ENCODE measurements at places on chromosomes 3 and 15. TPM values are rescaled to one million over a fixed set of nuclear protein-coding genes. Genes with fewer than 3 reads are reported as not detected.

DNA sequence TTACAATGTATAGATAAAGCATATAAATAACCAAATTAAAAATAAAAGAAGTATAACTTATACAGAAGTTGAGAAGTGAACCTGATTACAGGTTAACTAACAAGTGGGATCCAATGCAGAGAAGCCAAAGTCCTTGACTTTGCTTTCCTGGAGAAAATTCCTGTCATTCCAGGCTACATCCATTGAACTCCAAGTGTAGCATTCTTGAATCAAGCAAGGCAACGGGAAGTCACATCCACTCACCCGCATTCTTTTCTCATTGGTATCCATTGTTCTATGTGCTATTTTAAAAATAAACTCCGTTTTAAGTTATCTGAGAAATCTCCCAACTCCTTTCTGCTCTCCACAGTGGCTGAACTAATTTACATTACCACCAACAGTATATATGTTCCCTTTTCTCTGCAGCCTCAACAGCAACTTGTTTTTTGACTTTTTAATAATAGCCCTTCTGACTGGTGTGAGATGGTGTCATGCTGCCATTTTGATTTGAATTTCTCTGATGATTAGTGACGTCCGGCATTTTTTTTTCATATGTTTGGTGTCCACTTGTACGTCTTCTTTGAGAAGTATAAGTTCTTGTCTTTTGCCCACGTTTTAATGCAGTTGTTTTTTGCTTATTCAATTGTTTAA is 534.3 kb downstream of the ROBO1 start:
- no peak for DNase-seq

- no peak for DNase-seq
These were observed 43.2 kb upstream of the CMSS1 start for GRCh38 chr3:99774467-99774866.

The SCG3 gene
- 1.9 TPM for total RNA-seq

- DNase-seq: no peak
These were observed 219.9 kb downstream of the TCF12 start for GRCh38 chr15:57138349-57138788.

DNA sequence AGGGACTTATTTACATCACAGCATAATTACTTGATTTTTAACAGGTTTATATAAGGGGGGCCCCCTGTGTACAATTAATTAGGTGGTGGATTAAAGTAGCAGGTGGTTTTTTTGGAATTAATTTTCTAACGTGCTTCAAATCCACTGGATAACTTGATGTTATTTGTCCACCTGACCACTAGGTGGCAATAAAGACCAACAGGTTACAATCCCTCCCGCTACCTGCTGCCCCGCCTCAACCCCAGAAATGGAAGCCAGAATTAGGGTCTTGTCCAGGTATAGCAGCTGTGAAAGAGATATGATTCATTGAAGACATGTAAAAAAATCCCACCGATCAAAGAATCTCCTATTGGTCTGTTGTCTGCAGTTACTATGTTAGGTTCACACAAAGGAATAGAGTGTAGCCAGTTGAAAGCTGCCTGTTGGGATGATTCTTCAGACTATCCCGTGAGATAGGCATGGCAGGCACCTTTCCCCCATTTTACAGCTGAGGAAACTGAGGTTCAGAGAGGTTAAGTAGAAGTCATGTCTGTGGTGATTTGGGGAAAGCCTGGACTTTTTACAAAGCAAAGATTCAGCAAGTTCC is 44.0 kb downstream of the MFSD1 start:
- DNase-seq: no peak

- no peak for DNase-seq
These were observed 39.2 kb downstream of the AADACL2 start for GRCh38 chr3:151772825-151773480.

GRCh38 chr3:103968751-103969150 is 1398.0 kb upstream of the ALCAM start:
- no peak for DNase-seq

DNA sequence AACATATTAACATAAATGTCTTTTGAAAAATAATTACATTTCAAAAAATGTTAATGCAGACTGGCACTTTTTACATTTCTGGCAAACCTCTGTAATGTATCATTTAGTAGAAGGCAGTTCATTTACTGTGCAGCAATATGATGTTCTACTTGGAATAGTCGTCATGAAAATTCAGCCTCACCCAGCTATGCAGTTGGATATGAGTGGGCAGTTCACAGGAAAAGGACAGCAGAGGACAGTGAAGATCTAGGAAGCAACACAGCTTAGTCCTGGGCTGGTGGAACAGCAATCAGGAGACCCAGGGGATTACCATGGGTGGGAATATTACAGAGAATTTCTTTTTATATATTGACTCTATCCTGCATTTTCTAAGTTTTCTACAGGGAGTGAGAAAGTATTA is 63.6 kb downstream of the ANO10 start:
- no peak for DNase-seq

GRCh38 chr15:51163843-51164242 is 69.1 kb upstream of the TNFAIP8L3 start:
- no peak for DNase-seq

DNA sequence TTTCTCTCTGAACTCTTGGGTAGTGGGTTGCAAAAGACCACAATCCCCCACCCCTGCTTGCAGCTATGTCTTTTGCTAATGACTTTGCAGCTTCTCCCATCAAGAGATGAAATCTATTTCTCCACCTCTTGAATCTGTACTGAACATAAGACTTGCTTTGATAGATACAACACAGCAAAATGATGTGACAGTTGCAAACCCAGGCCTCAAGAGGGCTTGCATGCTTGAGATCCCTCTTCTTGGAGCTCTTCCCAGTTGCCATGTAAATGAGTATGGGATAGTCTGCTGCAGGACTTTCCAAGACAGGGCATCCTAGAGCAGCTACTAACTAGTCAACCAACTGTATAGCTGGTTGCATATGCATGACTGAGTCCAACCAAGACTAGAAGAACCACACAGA is 783.6 kb downstream of the PDCD6IP start:
- DNase-seq: no peak

The C3orf85 gene
- total RNA-seq: not detected

DNA sequence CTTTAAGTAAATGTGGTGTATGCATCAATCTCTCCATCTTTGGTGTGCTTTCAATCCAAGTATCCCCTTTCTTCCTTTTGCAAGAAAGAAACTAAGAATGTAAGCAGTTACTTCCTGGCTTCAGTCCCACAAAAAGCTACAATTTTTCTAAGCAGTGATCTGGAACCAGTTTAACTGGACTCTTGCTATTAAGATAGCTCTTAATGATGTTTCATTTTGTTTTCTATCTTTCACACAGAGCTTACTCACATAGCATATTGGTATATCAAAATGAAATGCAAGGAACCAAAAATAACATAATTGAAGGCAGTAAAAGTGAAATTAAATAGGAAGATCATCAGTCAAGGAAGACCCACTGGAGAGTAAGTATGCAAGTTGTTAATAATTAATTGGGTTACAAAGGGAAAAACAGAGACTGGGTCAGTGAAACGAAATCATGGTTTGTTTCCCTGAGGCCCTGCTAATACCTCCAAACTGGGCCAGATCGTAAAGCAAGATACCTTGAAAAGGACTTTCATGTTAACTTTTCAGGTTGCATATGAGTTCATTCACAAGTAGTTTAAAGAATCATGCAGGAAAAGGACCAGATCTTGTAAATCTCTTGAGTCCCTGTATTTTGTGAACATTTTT is 41.9 kb downstream of the GPR160 start:
- DNase-seq: peak; percentile 8

DNA sequence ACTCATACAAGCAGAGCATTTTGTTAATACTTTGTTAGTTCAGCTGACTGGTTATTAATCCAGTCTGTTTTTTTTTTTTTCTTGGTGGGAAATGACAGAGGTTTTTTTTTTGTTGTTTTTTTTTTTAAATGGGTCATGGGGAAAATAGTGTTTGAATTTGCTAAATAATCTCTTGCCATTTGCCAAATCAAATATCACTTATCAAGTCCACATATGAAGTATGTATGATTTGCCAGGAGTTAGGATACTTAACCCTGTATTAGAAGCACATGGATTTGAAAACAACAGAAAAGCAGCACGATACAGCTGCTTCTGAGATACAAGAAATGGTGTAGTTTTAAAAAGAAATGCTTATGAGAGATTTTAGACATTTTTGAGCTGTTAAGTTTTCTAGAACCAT is 21.6 kb downstream of the P2RY14 start:
- DNase-seq: no peak

DNA sequence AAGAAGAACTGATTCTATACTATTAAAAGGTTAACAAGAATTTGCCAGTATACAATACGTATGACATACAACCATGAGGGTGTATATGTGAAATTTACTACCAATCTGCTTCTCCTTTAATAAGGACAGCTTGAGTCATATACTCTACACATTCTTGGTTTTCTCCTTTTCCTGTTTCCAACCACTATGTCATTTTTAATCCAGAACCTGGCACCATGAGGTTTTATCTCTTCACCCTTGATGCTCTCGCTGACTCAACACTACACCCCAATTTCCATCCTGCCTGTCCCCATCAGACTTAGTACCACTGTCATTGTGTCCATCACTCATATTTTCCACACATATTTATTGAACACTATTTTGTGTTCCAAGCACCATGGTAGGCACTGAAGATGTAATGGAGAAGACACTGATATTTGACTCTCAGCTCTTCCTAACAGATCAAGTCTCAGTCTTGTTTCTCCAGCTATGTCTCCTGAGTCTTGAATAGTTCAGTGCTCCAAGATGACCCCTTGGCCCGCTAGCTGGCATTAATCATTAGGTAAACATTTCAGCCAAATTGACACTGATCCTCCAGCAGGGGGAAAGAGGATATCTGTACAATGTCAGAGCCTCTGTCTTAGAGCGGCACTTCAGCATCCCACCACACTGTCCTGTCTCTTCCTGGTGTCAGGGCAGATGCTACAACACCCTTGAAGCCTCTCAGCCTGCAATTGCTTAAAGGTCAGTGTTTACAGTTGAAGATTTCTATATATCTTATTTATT is 11.2 kb upstream of the COL8A1 start:
- no peak for DNase-seq

DNA sequence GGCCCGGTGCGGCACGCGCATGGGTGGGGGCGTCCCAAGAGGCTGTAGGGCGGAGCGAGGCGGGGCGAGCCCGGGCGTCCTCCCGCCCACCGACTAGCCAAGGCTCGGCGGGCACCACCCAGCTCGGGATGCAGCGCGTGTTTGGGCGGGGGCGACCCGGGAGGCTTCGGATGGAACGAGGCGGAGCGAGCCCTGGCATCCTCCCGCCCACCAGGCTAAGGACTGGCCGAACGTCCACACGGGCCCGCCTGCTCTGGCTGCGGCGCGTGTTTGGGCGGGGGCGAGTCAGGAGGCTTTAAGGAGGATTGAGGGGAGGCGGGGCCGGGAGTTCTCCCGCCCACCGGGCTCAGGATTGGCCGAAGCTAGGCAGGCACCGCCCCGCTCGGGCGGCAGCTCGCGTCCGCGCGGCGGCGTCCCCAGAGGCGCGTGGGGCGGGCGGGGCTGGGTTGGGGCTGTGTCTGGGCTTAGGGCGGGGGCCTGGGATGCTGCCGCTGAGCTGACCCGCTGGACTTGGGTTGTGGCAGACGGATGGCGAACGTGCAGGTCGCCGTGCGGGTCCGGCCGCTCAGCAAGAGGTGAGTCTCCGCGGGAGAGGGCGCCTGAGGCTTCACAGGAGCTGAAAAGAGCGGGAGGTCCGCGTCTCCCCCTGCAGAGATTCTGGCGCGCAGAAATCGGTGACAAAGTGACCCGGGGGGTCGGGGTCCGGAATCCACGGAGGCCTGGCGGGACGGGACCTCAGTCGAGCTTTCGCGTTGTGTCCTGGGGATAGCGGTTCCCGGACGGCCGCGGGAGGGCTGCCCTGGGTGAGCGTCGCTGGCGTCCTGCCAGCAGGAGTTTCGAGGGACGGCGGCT is at the start of gene STARD9:
STARD9 (plus strand) TSS at position 419 of the 852 bp plus-strand sequence; CDS start at position 529, 110 bp downstream.
- peak; percentile 94 for DNase-seq

GRCh38 chr15:66046751-66047150 is 177.5 kb downstream of the RAB11A start:
- no peak for DNase-seq

- no peak for DNase-seq
These were observed 476.1 kb downstream of the SHQ1 start for GRCh38 chr3:72372161-72372560.
